ENCODE measurements at places on chromosomes 12 and 14.

DNA sequence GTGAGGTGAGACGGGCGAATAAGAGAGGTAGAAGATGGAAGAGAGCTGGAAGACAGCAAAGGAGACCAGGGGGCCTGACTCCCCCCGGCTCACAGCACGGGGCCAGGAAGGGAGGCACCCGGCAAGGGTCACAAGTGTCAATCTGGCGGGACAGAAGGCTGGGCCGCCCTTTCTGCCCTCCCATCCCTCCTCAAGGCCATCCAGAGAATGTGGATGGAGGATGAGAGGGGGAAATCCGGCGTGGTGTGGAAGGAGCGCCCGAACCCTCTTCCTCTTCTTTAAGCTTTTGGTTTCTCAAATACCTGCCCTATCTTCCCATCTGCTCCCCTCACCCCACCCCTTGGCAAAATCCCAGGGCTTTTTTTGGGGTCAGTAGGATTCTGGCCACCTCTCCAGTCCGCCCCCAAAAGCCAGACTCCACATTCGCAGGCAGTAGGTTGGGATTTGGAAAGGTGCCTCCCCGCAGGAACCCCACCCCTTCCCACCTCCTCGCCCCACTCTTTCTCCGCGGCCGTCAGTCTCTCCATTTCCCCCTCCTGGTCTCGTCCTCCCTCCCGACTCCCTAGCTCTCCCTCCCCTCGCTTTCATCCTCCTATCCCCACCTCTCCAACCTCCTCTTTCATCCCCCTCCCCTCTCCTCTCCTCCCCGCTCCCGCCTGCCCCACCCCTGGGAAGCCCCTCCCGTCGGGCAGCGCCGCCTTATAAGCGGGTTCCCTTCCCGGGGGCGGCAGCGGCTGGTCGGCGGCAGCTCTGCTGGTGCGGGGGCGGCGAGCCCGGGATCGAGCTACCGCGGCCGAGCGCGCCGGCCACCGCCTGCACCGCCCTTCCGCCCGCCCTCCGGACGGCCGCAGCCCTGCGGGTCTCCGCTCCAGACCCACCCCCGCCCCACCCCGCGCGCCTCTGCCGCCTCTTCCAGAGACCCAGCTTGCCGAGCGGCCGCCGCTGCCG is at the start of gene PTMS:
Gene PTMS, plus strand, starts transcription at position 730 of the 948 bp plus-strand sequence. CDS start 343 bp downstream, outside the sequence.
- no peak for DNase-seq

DNA sequence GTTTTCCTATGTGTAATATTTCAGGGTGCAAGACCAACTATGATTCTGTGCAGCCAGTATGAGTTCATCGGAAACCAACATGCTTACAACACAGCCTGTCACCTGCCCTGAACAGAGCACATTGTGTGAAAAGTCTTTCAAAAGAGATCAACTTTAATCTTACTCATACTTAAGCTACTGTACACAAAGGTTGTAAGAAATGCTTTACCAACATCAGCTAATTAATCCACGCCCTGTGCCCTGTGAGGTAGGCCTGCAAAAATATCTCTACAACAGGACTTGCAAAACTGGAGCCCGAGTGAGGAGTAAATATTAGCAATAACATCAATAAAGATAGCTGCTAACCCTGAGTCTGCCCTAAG is 15.1 kb downstream of the APPL2 start:
- DNase-seq: no peak

- DNase-seq: no peak
Measured at GRCh38 chr14:89470401-89470800, 53.4 kb upstream of the FOXN3 start.

DNA sequence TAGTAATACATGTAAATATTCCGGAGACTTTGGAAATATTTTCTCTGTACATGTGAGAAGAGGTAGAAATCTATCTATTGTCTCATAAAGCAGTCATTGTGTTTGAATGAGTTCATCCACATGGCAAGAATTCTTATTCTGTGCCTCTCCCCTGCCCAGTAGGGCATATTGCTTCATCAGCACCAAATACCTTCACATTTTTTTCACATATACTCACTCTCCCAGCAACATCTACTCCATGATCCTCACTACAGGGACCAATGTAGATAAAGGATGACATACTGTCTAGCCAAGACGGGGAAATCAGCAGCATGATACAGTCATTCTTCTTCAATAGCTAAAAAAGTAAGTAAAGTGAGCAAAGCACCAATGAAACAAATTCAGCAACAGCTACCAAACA is 1.3 kb upstream of the TAS2R14 start:
- no peak for DNase-seq

GRCh38 chr12:46559311-46559710 is 186.7 kb upstream of the SLC38A2 start:
- DNase-seq: no peak

GRCh38 chr12:109701064-109701463 is 12.6 kb upstream of the FAM222A start:
- DNase-seq: no peak

- no peak for DNase-seq
Measured at GRCh38 chr14:21924479-21924878, 250.9 kb upstream of the OR4E1 start.

- DNase-seq: no peak
Measured at GRCh38 chr14:89793367-89793716, 161.2 kb downstream of the EFCAB11 start.

GRCh38 chr14:20499108-20499507 is 6.2 kb upstream of the RNASE10 start:
- DNase-seq: no peak

- DNase-seq: no peak
Measured at GRCh38 chr12:5794156-5794555, 150.9 kb downstream of the ANO2 start.

- no peak for DNase-seq
Measured at GRCh38 chr12:115088328-115088994, 404.5 kb upstream of the TBX3 start.

- no peak for DNase-seq
Measured at GRCh38 chr12:48176417-48176751, 7.1 kb upstream of the CCDC184 start.

GRCh38 chr12:41835556-41835955 is 309.1 kb downstream of the GXYLT1 start:
- no peak for DNase-seq

DNA sequence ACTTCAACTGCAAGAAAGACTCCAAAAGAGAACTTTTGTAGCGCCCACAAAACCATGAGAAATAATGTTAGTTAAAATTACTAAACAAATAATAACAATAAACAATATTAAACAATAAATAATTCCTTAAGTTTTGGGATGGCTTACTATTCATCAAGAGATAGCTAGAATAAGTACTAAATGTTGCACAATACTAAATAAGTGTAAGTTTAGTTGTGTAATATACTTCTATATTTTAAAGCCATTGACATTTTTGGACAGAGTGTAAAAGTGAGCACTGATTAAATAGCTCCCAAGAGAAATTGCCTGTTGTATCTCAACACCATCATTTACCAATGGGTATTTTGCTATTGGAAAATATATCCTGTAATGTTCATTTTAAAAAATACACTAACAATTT is 166.7 kb downstream of the ALG10 start:
- DNase-seq: no peak

GRCh38 chr14:73235531-73236155 is 1.7 kb upstream of the PAPLN start:
- DNase-seq: no peak

GRCh38 chr14:75832621-75833297 is 149.0 kb downstream of the TGFB3 start:
- DNase-seq: no peak

- DNase-seq: no peak
Measured at GRCh38 chr12:25556153-25556552, 3.1 kb upstream of the LMNTD1 start.
